ENCODE measurements at places on chromosomes 7 and 10.

DNA sequence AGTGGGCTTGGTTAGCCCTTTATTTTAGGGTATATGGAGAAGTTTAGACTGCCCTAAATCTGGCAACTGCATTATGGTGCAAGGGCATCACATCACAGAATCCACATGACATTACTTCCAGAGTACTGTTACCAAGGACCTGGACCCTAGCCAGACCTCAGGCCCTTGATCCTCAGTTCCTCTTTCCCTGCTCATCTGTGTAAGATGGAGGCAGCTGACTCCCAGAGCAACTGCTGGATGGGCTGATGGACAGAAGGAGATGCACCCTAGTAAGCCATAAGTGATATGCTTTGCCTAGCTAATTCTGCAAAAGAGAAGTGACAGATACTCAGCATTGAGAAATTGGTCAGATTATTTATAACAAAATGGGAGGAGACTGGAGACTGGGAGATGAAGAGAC lies 131.7 kb downstream of the DYNC1I1 start:
- DNase-seq: no peak

DNA sequence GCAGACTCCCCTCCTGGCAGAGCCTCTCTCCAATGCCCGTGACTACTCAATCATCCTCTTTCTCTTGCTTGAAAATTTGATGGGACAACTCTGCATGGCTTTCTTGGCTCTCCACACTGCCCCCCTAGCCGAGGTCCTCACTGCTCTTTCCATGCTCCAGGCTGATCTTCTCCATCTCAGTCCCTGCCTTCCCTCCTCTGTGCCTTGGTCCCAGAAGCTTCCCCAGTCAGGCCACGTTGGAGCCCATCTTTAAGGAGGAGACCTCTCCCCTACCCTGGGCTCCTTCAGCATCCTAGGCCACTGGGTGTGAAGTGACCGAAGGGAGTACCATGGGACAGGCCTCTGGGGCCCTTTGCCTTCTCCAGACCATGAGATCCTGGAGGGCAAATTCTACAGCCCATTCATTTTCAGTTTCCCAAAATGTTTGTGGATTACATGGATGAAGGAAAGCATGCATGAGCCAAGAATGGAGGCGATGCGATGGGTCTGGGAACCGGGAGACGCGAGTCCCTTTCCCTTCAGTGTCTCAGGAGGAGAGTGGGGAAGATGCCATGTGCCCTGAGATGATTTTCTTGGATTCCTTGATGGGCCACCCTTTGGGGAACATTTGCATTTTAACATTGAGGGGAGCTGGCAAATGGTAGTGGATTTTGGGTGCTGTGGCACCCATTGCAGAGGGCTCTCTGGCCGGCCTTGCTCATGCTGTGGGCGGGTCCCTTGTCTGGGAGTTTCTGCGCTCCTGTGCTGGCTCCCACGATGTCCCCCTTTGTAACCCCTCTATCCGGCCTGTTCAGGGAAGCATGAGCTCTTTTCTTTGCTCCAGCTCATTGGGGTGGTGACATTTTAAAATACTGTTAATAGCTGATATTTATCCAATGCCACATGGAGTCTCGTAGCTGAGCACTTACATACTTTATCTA lies 376.6 kb downstream of the RPS24 start:
- DNase-seq: no peak

DNA sequence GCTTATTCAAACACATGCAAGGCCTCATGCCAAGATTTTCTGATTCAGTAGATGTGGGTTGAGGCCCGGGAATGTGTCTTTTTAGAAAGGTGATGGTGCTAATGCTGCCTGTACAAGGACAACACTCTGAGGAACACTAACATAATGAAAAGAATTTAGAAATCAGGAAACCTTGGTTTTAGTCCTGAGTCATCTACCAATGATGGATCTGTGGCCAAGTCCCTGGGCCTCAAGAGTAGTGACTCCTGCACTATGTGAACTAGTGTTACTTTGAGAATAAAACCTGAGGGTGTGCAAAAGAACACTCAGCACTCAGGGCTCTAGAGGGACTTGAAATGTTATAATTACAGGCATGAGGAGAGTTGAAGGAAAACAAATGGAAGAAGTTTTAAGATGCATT lies 741.7 kb upstream of the GALNT17 start:
- no peak for DNase-seq

- no peak for DNase-seq
These were observed 890 bp downstream of the ZFYVE27 start for GRCh38 chr10:97737770-97738265.

DNA sequence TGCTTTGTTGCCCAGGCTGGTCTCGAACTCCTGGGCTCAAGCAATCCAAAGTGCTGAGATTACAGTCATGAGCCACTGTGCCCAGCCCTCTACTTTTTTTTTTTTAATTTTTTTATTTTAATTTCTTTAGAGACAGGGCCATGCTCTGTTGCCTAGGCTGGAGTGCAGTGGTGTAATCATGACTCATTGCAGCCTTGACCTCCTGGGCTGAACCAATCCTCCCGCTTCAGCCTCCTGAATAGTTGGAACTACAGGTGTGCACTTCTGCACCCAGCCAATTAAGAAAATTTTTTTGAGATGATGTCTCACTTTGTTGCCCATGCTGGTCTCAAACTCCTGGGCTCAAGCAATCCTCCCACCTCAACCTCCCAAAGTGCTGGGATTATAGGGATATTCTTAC lies 528.6 kb downstream of the GATA3 start:
- no peak for DNase-seq

GRCh38 chr7:87330942-87331341 lies 14.5 kb upstream of the CROT start:
- no peak for DNase-seq

DNA sequence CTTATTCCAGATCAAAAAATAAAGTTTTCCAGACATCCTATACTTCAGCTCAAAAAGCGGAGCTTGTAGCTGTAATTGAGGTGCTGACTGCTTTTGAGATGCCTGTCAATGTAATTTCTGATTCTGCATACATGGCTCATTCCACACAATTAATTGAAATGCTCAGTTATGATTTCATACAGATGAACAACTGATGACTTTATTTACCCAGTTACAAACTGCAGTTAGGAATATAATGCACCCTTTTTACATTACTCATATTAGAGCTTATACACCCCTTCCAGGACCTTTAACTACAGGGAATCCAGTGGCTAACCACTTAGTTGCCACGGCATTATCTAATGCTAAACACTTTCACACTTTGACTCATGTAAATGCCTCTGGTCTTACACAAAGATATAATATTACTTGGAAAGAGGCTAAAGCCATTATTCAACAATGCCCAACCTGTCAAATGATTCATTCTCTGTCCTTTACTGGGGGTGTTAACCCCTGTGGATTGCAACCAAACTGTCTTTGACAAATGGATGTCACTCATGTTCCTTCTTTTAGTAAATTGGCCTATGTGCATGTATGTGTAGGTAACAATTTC lies 147.3 kb downstream of the ZNF33B start:
- peak; percentile 10 for DNase-seq

DNA sequence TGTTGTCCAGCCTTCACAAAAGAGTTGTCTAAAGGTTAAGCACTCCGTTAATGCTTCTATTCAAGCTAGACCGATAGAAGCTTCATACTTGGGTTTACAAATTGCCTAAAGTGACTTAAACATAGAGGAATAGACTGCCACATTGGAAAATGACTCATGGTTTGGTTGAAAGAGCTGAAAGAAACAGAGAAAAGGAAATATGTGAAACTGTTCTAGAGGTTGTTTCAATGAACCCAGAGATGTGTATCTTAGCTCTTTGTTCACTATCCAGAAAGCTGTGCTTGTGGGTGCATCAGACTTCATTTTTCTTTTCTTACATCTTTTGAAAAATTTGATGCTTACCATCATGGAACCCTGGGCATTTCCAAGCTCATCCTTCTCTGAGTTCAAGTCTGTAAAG lies 736.2 kb downstream of the INHBA start:
- DNase-seq: no peak

- DNase-seq: no peak
These were observed 99.1 kb downstream of the ZNF680 start for GRCh38 chr7:64463636-64464375.

DNA sequence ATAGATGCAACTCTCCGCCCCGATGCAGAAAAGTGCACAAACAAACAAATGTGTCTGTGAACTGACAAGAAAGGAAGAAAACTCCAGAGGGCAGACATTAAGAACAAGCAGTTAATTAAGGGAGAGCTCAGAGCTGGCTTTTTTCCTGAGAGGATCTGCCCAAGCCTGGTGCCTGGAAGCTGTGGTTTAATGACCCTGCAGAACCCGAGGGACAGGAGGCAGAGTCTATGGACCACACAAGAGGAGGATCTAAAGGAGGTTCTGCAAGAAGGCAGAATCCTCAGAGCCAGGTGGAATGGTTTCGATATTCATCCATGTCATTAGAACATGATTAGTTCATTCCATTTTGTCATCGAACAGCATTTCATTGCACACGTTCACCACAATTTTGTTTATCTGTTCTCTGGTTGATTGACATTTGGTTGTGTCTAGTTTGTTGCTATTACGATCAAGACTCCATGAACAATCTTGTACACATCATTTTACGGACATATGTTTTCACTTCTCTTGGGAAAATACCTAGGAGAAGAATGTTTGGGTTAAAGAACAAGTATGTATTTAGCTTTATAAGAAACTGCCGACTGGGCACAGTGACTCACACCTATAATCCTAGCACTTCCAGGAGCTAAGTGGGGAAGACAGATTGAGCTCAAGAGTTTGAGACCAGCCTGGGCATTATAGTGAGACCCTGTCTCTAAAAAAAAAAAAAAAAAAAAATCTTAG lies 560.2 kb downstream of the CALN1 start:
- DNase-seq: no peak

DNA sequence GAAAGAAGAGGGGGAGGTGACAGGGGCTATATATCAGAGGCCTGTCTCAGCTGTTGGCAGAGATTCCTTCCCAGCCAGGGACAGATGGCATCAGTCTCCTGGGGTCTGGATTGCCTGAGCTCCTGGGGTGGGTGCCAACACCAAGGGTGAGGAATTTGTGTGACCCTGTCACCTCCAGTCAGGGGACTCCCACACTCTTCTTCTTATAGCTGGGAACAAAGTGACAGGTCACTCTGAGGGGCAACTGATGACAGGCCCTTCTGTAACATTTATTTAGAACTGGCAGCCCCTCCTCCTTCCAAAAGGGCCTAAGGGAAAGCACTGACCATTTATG lies 53.7 kb upstream of the DUSP5 start:
- DNase-seq: no peak

- DNase-seq: no peak
These were observed 120.4 kb downstream of the ZMIZ1 start for GRCh38 chr10:79189181-79189580.

GRCh38 chr10:71995887-71996575 lies 31.8 kb downstream of the CHST3 start:
- no peak for DNase-seq

DNA sequence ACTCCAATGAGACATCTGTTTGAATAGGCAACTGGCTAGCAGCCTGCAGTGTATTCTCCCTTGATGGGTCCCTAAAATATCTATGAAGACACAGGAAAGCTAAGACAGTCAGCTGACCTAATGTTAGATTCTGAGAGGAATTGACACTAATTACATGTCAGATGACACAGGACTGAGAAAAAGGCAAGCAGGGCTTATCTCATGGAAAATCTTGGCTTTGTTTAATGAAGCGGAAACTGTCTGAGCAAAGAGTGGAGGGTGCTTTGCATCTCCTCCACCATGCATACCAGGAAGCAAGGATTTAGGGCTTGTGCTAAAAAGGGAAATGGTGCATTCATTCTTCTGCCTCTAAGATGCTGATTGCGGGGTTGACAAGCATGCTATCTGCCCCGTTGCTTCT lies 135.5 kb upstream of the GLI3 start:
- DNase-seq: no peak

GRCh38 chr7:101156866-101157589 lies 2.8 kb downstream of the AP1S1 start:
- DNase-seq: no peak

DNA sequence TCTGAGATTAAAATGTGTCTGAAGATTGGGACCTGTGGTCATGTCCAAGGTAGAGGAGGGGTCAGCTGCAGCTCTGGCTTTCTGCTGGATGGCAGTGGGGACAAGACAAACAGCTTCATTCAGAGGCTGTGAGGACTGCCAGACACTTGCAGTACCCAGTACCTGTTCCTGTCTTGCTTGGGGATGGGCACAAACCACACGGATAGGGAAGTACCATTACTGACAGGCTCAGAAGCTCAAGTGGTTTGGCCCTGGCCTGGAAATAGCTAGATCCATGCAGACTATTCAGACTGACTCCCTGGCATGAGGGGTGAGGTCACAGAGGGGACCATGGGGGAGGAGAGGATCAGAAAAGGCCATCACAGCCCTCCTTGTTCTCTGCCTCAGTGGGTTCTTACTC lies 56.0 kb upstream of the COMTD1 start:
- DNase-seq: no peak

GRCh38 chr10:36507715-36508114 lies 617.7 kb upstream of the ANKRD30A start:
- no peak for DNase-seq

- no peak for DNase-seq
These were observed 332.6 kb downstream of the SH2D4B start for GRCh38 chr10:80870282-80870681.

DNA sequence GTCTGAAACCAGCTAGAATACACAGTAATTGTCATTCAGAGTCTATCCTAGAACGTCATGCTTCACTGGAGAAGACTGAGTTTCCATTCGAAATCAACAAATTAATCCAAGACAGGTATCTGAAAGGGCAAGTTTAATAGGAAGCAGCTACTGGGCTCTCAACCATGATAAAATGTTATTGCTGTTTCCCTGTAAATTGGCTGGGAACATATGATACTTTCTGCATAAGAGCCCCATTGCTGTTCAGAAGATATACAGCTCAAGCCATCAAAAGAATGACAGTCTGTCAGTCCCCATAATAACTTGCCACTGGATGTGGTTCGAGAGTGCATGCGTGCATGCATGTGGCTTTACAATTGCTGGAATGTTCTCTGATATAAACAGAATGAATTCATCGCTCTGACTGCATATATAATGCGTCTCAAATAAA lies 129.0 kb downstream of the HIBADH start:
- DNase-seq: no peak

DNA sequence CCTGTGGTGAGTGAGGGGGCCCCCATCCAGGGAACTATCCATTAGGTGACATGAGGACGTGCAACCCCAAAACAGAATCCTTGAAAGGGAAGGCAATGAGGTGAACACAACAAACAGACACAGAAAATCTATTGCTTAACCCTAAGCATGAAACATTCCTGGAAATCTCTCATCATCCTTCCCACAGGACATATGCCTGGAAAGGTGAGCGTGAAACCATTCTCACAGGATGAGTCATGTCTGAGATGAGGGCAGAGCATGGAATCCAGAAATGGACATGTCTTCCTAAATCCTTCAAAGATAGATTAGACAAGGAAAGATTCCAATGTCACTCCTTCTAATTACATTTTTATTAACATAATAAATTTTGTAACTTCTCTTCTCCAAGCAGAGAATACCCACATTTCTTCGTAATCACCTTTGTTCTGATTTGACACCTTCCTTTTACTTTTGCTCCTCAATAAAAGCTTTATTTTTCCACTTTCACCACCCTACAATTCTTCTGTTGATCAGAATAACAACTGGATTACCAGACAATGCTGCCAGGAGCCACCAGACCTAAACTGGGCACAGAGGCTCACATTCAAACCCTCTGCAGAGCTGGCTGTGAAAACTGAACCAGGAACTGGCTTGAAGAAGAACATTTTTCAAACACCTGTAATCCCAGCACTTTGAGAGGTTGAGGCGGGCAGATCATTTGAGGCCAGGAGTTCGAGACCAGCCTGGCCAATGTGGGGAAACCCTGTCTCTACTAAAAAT lies 67.2 kb downstream of the COBL start:
- no peak for DNase-seq

- DNase-seq: no peak
These were observed 26.7 kb downstream of the FRMD4A start for GRCh38 chr10:14304046-14304445.

- DNase-seq: no peak
These were observed 296.8 kb upstream of the CACNA2D1 start for GRCh38 chr7:82740246-82740848.
